CD8-positive, alpha-beta memory T cell (primary cell): ENCODE measurements at places on chromosomes 6 and 20. TPM values are rescaled to one million over a fixed set of nuclear protein-coding genes. Genes with fewer than 3 reads are reported as not detected.

The MLN gene
- polyA plus RNA-seq = not detected

The TNFRSF6B gene
- 0.22 TPM for polyA plus RNA-seq

The CALHM5 gene
- not detected for polyA plus RNA-seq

DNA sequence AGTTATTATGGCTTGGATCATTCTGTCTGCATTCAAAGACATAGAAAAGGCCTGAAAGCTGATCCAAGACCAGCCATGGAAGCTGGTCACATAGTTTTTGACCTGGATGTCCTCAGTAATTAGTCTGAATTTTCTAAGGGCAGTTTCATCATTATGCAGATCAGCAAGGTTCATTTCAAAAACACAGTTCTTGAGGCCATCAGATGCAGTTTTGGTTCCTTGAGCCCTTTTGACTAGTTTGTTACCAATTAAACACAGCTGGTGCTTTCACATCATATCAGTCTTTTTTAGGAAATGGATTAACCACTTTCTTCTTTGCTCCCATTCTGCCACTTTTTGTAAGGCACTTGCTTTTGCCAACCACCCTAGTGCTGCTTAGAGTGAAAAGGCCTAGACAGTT, 129.4 kb downstream of the NCOA3 start:
- no peaks in the 10 kb centered on the region for H3K4me1 ChIP-seq
- DNase-seq = no peak

GRCh38 chr6:132369526-132369925, 31.7 kb downstream of the MOXD1 start:
- DNase-seq = no peak
- H3K4me1 ChIP-seq = no peaks in the 10 kb centered on the region
- no peaks in the 10 kb centered on the region for H3K36me3 ChIP-seq
- no peak overlapping the region for H3K4me3 ChIP-seq
- no peaks in the 10 kb centered on the region for H3K27me3 ChIP-seq

- H3K36me3 ChIP-seq = peaks cover 26% of the 10 kb centered on the region
- H3K4me1 ChIP-seq = peaks cover 29% of the 10 kb centered on the region
- H3K27me3 ChIP-seq = no peaks in the 10 kb centered on the region
- no peak overlapping the region for H3K27ac ChIP-seq
- no peak for DNase-seq
These were observed 4.5 kb downstream of the DEK start for GRCh38 chr6:18259675-18260447.

DNA sequence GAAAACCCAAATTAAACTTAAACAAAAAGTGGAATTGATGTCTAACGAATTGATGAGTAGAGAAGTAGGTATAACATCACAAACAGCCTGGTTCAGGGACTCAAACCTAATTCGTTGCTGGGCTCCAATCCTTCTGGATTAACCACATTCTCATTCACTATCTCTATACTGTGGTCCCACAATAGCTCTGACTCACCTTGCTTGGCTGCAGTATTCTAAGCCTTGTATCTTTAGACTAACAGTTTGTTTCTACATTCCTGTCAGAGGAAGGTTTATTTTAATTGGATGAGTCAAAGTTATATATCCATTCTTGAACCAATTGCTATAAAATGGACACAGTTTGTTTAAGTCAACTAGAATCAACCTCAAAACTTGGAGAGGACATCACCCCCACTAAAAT, 530.5 kb upstream of the PTCHD4 start:
- no peaks in the 10 kb centered on the region for H3K27me3 ChIP-seq
- H3K4me3 ChIP-seq = no peak overlapping the region
- H3K36me3 ChIP-seq = no peaks in the 10 kb centered on the region
- no peak overlapping the region for H3K27ac ChIP-seq

GRCh38 chr6:26286168-26286877, 78.7 kb upstream of the BTN3A2 start:
- peak overlapping the region; percentile 97 for H3K27ac ChIP-seq
- DNase-seq = peak; percentile 88
- H3K36me3 ChIP-seq = no peaks in the 10 kb centered on the region

GRCh38 chr20:258963-259362, 1.4 kb downstream of the DEFB132 start:
- no peaks in the 10 kb centered on the region for H3K27me3 ChIP-seq
- H3K4me3 ChIP-seq = no peak overlapping the region
- DNase-seq = no peak
- no peak overlapping the region for H3K27ac ChIP-seq
- no peaks in the 10 kb centered on the region for H3K4me1 ChIP-seq
